T-helper 2 cell (primary cell): ENCODE measurements at places on chromosomes 16 and 17.
A peak's percentile ranks its signal among the peaks of the same experiment; 100 is the strongest.

DNA sequence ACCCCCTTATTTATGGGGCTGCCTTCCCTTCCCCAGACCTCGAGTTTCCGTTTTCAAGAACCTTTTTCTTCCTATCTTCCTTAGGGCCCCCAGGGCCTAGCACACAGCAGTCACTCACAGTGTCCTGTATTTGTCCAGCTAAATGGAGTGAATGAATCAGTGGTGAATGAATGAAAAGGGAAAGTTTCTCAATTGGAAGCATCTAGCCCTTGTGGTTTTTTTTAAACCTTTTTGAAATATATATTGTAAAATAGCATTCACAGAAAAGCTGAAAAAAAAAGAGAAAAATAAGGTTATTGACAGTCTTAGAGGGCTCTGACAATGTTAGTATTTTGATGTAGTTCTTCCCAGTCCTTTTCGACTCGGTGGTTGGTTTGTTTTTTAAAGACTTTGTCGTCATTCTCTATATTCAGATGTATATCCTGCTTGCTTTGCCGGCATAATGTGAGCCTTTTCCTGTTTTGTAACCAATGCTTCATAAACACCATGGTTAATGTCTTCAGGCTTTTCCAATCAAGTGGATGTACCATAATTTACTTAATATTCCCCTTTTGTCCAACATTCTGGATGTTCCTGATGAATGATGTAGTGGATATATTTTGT lies 45.3 kb downstream of the RAI1 start:
- DNase-seq, result no peak

- no peak for DNase-seq
Measured at GRCh38 chr17:4045487-4045886, 81.2 kb upstream of the ATP2A3 start.

DNA sequence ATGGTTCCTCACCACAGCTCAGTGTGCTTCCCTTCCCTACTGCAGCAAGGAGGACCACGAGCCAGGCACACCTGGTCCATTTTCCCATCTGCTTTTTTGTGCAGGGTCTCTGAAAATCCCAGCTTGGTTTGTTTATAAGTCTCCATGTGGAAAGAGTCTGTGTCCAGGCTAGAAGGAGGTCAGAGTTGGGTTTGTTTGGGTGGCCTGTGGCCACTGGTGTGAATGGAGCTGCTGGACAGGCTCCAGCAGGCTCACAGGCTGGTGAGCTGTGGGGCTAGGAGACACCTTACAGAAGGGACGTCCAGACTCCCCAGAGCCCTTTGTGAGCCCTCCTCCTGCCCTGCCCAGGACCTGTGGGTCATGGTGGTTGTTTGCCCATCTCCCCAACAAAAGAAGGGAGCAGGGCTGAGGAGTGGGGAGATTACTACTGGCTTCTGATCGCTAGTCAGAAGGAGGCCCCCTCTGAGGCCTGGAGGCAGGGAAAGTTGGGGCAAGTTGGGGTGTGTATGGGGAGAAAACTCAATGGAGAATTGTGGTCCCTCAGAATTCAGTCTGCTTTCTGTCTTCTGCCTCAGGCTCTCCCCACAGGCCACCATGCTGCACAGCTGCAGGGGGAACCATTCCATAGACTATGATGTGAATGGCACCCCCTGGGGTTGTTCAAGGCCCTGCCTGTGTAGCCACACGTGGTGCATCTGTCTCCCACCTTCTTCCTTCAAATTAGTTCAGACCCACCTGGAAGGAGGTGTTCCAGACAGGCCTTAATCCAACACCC lies 4.1 kb downstream of the RARA start:
- no peak for DNase-seq

- no peak for DNase-seq
Measured at GRCh38 chr17:54903375-54903774, 2.7 kb downstream of the TOM1L1 start.

- peak; percentile 2 for DNase-seq
Measured at GRCh38 chr16:83420206-83420760, 387.5 kb upstream of the HSBP1 start.

DNA sequence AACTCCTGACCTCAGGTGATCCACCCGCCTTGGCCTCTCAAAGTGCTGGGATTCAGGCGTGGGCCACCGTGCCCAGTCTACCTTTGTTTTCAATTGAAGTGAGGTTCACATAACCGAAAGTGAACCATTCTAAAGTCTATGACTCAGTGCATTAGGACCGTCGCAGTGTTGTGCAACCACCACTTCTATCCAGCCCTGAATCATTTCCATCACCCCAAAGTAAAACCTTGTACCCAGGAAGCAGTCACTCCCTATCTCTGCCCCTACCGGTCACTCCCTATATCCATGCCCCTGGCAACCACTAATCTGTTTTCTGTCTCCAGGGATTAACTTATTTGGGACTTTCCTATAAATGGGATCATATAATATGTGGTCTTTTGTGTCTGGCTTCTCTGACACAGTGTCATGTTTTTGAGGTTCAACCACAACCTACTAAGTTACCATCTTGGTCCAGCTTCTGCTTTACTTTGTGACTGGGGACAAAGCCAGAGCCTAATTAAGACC lies 28.3 kb upstream of the CDC42EP4 start:
- DNase-seq, result no peak

GRCh38 chr17:45648642-45649041 lies 135.5 kb upstream of the CRHR1 start:
- DNase-seq, result no peak

- DNase-seq, result no peak
Measured at GRCh38 chr16:56401482-56401881, 23.9 kb downstream of the AMFR start.

- DNase-seq, result no peak
Measured at GRCh38 chr17:57406131-57406980, 150.0 kb downstream of the MSI2 start.

- DNase-seq, result no peak
Measured at GRCh38 chr16:5584109-5584508, 486.5 kb upstream of the EEF2KMT start.

GRCh38 chr16:67326472-67327309 lies at the start of the genes KCTD19 and LRRC36:
Gene KCTD19 (minus strand): TSS chr16:67326741. CDS start chr16:67326707, 34 bp downstream.
Gene LRRC36 (plus strand): TSS chr16:67326815. CDS start chr16:67326863, 48 bp downstream.
- no peak for DNase-seq

GRCh38 chr16:89407282-89407924 lies 83.0 kb downstream of the ANKRD11 start:
- DNase-seq, result peak; percentile 17

DNA sequence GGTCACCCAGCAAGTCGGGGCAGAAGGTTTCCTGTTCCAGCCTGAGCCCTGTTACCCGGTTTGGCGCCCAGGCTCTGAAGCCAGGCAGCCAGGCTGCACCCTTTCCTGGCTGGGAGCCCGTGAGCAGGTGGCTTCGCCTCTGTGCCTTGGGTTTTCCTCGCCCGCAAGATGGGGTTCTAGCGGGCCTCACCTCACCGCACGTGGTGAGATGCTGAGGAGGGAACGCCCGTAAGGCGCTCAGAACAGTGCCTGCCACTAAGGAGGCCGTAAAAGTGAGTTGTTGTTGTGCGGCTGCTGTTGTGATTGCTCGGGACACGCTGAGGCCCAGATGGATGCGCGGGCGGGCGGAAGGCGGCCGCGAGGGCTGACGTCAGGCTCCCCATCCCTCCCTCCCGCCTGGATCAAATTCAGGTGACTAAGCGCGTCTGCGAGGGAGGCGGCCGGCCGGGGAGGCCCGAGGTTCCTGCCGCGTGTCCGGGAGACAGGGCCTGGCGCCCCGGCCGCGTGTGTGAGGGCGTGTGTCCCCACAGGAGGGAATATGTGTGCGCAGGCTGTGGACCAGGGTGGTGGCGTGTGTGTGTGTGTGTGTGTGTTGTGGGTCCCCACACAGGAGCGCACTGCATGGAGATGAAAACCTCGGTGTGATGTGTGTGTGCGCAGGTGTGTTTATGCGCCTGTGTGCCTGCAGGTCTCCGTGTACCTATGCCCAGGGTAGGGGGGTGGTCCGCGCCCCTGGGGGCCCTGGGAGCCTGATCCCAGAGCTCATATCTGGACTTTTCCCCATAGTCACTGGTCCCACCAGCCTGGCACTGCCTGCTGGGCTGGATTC lies 4.3 kb downstream of the CAMKK1 start:
- DNase-seq, result no peak

DNA sequence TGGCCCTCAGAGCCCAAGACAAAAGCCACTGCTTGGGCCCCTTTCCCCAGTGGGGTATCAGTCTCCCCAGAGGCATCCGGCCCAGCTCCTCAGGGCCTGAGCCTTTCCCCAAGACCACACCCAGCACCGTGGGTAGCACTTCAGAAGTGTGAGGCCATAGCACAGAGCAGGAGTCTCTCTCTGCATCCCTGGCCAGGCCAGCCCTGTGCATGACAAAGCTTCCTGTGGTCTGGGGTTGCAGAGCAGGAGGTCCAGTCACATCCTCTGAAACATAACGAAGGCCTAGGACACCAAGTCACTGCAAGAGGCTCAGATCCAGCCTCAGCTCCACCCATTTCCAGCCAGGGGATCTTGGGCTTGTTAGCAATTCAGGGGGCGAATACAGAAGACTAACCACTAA lies 56.8 kb upstream of the ZNF423 start:
- DNase-seq, result no peak

GRCh38 chr17:81932333-81932983 lies 4.6 kb downstream of the PYCR1 start:
- DNase-seq, result no peak

DNA sequence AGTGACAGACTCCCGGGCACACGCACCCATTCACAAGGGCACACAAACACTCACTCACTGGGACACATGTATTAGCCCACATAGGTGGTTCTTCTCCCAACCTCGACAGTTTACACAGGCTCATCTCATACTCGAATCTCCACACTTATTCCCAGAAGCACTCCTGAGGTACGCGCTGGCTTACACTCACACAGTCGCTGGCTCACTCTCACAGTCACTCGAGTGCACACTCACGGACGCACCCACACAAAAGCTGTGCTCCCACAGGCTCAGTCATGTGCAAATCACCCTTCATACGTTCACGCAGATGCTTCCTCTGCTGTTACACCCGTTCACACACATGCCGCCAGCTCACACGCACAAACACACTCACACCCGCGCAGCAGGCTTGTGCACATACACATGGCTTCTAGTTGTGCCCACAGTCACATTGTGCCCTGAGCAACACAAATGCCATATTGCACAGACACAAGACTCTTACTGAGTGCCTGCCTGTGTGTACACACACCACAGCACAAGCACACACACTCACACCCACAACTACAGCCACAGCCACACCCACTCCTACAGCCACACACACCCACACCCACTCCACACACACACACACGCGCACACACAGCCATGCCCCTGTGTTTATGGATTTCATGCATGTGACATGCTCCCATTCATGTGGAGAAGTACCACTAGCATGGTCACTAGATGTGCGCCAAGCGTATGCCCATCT lies 8.4 kb upstream of the PRR29 start:
- no peak for DNase-seq

GRCh38 chr17:31448467-31449077 lies 57.1 kb downstream of the RAB11FIP4 start:
- DNase-seq, result no peak

DNA sequence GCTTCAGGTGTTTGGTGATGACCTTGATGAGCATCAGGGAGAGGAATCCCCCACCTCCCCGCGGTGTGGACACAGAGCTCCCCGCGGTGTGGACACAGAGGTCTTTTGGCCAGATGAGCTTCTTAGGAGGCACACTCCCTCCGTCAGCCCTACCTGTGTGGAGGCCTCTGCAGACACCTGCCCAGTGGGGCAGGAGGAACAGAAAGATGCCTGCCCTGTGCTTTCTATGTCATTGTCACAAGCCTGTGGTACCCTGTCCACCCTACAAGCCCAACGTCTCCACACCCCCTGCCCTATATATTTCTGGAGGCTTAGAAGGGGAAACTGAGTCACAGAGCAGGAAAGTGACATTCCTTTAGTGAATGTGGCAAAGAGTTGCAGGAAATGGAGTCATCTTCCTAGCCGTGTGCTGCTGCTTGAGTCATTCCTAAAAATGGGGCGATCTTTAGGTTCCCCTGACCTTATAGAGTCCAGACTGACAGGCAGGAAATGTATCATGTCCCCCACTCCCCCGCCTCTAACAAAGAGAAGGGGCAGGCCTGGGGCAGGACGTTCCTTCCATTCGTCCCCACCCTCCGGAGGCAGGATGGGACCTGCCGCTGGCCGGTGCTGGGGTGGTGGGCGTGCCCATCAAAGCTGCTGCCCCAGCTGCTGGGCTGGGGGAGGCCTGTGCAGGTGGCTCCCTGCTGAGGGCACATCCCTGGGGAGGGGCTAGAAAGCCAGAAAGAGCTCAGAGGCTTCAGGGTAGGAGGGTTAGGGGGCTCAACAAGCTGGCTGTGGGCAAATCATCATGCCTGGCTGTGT lies 1.0 kb upstream of the C16orf74 start:
- DNase-seq, result no peak

DNA sequence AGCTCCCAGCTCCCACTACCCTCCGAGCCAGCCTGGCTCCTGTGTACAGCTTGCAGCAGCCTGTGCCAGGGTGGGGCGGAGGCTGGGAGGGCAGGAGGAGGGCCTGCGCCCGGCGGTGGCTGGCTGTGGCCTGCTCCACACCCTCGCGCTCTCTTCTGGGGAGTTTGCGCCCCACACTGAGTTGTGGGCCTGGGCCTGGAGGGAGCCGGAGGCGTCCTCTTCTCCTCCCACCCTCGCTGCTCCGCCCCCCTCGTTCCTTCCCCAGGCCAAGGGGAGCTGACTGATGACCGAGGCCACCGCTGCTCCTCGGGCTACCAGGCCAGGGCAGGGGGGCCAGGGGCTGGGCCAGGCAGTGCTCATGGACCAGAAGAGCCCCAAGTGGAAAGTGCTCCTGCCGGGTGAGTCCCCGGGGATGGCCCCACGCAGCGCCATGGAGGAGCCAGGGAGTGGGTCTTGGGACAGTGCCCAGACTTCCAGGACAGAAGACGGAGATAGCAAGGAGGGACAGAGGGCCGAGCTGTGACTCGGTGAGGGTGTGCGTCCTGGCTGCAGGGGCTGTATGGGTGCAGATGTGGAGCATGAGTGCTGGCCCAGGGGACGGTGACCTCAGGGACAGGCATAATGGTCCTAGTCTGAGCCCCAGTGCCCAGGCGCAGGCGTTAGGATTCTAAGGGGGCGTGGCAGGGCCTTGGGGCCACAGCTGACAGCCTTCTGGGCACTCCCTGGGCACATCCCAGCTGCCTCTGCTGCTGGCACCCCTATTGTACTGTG lies 242.1 kb upstream of the GSE1 start:
- DNase-seq, result no peak

DNA sequence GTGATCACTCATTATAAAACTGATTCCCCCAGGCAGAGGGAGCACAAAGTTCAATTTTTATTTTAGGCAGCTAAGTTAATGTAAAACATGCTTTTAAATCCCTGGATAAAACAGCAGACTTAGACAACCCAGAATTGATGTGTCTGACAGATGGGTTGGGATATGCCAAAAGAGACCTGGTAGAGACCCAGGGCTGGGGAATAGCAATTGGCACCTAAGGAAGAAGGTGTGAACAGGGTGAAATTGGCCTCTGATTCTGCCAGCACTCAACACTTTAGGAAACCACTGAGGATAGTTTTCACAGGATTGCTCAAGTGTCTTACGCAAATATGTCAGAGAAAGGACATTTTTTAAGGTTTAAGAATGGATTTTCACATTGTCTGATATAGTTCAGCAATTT lies 938.2 kb upstream of the CDH8 start:
- no peak for DNase-seq

GRCh38 chr16:15854906-15855703 lies 1.7 kb downstream of the MYH11 start:
- no peak for DNase-seq

- DNase-seq, result no peak
Measured at GRCh38 chr16:72791786-72792185, 256.1 kb downstream of the ZFHX3 start.
